ENCODE measurements at places on chromosomes 3 and 15. TPM values are rescaled to one million over a fixed set of nuclear protein-coding genes. Genes with fewer than 3 reads are reported as not detected.
A peak's percentile ranks its signal among the peaks of the same experiment; 100 is the strongest.

DNA sequence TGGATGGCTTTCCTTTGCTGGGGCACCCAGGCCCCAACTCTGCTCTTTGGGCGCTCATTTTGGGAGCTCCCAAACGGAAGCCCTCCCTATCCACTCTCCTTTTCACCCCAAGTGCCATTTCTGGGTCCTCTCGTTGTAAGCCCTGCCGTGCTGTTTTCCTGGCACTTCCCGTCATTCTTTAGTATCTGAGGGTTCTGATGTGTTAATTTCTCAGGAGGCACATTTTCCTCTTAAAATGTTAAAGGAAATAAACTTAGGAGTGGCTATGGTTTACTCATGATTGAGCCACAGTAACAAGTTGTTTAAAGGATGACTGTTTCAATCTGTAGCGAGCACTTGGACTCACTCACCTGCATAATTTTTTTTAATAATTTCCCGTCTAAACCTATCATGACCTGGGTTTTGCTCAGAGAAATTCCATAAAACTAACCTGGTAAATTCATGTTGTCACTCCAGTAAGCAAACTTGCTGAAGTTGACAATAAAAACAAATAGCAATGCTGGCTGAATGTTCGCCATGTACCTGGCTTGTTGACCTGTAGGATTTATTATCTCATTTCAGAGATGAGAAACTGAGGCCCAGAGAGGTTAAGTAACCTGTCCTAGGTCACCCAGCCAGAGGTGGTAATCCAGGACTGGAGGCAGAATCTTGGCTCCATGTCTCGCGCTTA, 10.6 kb downstream of the ALDH1A3 start:
- H3K27me3 ChIP-seq = no peaks in the 10 kb centered on the region
- no peaks in the 10 kb centered on the region for H3K36me3 ChIP-seq
- DNase-seq = no peak
- peaks cover 36% of the 10 kb centered on the region for H3K4me1 ChIP-seq
- no peak overlapping the region for H3K4me3 ChIP-seq
- peak overlapping the region; percentile 98 for H3K27ac ChIP-seq

DNA sequence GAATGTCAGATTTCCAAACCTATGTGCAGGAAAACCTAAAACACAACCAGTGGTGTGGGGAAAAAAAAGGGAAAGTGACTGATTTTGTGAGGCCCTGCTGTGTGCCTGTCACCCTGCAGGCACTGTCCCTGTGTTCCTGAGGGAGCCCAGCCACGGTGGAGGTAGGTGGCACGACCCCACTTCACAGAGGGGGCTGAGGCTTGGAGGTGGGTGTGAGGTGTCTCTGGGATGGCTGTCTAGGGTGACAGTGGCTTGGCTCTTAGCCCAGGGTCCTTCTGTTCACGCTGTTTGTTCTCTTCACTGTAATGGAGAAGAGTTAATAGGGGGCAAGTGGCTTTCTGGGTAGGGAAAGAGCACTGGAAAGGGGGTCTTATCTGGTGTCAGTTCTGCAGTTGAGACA, 22.6 kb downstream of the RASGRF1 start:
- H3K4me1 ChIP-seq = peaks cover 5% of the 10 kb centered on the region
- H3K27ac ChIP-seq = peak overlapping the region; percentile 12
- DNase-seq = no peak
- no peak overlapping the region for H3K4me3 ChIP-seq
- H3K36me3 ChIP-seq = no peaks in the 10 kb centered on the region
- no peaks in the 10 kb centered on the region for H3K27me3 ChIP-seq

GRCh38 chr3:177835917-177836316, 638.6 kb upstream of the TBL1XR1 start:
- H3K4me3 ChIP-seq = no peak overlapping the region
- H3K4me1 ChIP-seq = no peaks in the 10 kb centered on the region
- no peaks in the 10 kb centered on the region for H3K27me3 ChIP-seq
- DNase-seq = no peak

GRCh38 chr3:32450426-32450825, 52.2 kb downstream of the CMTM6 start:
- DNase-seq = no peak
- no peak overlapping the region for H3K4me3 ChIP-seq
- no peaks in the 10 kb centered on the region for H3K36me3 ChIP-seq
- H3K27me3 ChIP-seq = no peaks in the 10 kb centered on the region

GRCh38 chr3:56365905-56366640, 102.2 kb downstream of the ERC2 start:
- H3K4me1 ChIP-seq = no peaks in the 10 kb centered on the region
- no peak overlapping the region for H3K4me3 ChIP-seq
- H3K36me3 ChIP-seq = no peaks in the 10 kb centered on the region
- H3K27ac ChIP-seq = no peak overlapping the region
- H3K27me3 ChIP-seq = no peaks in the 10 kb centered on the region
- DNase-seq = no peak

- no peak for DNase-seq
- H3K4me3 ChIP-seq = no peak overlapping the region
- H3K4me1 ChIP-seq = no peaks in the 10 kb centered on the region
- H3K27me3 ChIP-seq = no peaks in the 10 kb centered on the region
- H3K27ac ChIP-seq = no peak overlapping the region
These were observed 29.3 kb downstream of the FBLN2 start for GRCh38 chr3:13578251-13578650.

- no peak overlapping the region for H3K27ac ChIP-seq
- peak; percentile 39 for DNase-seq
- no peaks in the 10 kb centered on the region for H3K27me3 ChIP-seq
These were observed 4.7 kb upstream of the GOLGA8B start for GRCh38 chr15:34588046-34588674.

GRCh38 chr3:110006913-110007312, 669.6 kb upstream of the DPPA4 start:
- H3K4me1 ChIP-seq = no peaks in the 10 kb centered on the region
- no peak overlapping the region for H3K4me3 ChIP-seq
- DNase-seq = no peak
- peaks cover 4% of the 10 kb centered on the region for H3K27me3 ChIP-seq

DNA sequence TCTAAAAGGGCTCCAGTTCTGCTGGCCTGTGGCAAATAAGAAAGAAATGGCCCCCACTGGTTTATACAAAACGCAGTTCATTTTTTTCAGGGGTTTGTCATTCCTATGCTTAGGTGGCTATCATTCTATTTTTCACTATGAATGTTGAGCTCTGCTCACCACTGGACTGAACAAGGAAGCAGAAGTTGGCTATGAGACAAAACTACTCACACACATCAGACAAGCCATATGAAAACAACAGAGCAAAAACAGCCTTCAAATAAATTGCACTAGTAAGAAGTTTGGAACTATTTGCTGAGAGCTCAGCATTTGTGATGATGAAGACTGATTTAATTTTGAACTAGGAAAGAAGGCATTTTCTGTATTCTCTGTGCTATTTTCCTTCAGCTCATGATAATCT, 328.5 kb downstream of the MECOM start:
- no peak for DNase-seq
- H3K27ac ChIP-seq = no peak overlapping the region
- no peaks in the 10 kb centered on the region for H3K36me3 ChIP-seq
- no peaks in the 10 kb centered on the region for H3K4me1 ChIP-seq
- H3K4me3 ChIP-seq = no peak overlapping the region

The CCDC80 gene
- total RNA-seq = 2.7 TPM

The SHC4 gene
- total RNA-seq = 45.0 TPM

The IQCF5 gene
- total RNA-seq = 2.0 TPM

The OSTN gene
- 0.09 TPM for total RNA-seq
